Muscle of arm (tissue), 14 donors: ENCODE measurements at places on chromosomes 3 and 15.

DNA sequence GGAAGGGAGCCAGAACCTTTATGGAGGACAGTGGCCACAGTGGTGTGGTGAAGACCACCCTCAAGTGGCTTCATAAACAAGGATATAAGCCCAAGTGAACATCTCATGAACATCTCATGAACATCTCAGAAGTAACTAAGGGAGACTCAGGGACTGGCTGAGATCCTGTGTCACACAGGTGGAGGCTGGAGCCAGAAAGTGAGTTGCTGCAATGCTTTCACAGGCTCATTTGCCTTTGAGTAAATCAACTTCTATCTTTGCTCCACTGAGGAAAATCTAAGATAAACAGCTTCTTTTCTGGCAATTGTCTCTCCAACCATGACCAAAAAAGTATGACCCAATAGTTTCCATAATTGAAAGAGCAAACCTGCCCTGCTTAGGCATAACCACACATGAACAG is 152.9 kb downstream of the CADPS start:
- DNase-seq: no peak

- DNase-seq: no peak
Measured at GRCh38 chr15:63749330-63749942, 84.3 kb downstream of the HERC1 start.

DNA sequence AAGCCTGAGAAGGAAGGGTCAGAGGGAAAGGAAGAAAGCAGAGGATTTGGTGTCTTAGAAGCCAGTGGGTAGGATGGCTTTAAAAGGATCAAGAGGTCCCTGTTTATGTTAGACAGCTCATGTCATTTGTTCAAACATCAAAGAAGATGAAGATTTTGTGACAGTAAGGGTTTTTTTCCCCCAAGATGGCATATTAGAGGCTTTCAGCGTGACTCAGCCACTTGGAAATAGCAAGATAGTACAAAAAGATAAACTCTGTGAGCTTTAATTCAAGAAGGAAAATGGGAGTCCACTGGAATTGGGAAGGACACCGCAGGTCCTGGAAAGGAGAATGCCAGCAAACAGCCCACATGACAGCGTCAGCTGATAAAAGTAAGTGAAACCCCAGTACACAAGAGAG is 467.1 kb upstream of the THBS1 start:
- DNase-seq: no peak

- DNase-seq: no peak
Measured at GRCh38 chr15:57902155-57902554, 163.4 kb downstream of the ALDH1A2 start.

GRCh38 chr3:153045150-153045549 is 116.9 kb upstream of the RAP2B start:
- DNase-seq: no peak

DNA sequence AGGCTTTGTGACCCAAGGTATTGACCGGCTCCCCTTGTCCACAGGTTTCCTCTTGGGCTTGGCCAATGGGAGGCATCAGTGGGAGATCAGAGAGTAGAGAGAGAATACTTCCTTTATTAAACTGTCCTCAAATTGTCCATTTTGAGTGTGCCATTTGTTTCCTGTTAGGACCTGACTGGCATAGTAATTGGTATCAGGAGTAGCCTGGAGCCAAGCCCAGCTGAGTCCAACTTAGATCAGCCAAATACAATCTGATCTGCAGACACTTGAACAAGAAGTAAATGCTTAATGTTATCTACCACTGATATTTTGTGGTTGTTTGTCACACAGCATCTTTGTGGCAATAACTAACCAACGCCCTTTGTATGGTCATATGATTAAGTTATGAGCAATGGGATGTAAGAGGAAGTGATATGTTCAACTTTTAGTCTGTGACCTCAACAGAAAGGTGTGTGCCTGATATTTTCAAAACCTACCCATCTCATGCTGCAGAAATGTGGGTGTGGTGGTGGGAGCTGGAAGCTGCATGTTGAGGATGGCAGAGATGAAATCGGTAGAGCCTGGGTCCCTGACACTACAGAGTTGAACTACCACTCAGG is 13.3 kb downstream of the MYD88 start:
- DNase-seq: no peak

DNA sequence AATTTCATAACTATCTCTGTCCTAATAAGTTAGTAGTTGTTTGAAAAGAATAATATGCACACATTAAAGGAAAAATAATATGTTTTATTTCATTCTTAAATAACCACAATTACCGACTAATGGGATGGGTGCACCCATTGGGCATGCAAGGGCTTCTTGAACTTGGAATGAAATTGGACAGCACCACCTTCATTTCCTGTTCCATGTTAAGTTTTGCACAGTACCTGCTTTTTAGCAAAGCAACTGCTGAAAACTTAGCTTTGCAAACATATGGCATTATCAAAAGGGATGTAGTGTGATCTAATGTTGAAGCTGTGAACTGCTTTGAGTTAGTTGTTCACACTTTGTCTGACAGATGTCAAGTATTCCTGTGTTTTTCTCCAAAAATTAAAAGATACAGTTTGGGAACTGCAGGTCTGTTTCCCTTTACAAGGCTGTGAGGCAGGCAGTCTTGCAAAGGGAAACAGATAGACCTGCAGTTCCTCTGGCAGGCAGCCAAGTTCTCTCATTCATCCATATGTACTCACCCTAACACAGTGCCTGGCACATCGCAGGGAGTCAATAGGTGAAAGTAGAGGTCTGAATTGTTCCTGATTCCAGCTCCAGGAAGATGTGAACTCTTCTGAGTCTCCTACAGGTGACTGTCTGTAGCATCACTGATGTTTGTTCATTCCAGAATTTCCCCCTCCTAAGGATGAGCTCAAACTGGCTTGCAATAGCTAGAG is 64.3 kb upstream of the GOLGA8B start:
- no peak for DNase-seq

DNA sequence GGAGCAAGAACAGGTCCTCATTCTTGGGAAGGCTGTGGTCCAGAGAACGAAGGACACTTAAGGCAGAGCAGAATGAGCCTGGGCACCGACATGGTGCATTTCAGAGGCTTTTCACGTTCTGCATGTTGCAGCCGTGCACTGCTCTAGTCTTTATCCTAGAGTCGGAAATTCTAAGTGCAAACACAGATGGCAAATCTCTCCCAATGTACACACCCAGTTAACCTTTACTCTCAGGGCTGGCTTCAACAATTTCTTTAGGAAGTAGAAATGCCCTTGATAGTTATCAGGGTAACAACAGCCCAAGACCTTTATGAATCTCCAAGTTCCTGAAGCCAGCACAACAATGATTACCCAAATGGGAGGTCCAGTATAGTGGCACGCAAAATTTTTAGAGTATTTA is 39.1 kb upstream of the LRTM1 start:
- DNase-seq: no peak

- DNase-seq: no peak
Measured at GRCh38 chr3:151869181-151869580, 4.3 kb upstream of the SUCNR1 start.

- no peak for DNase-seq
Measured at GRCh38 chr3:22122567-22122966, 371.6 kb upstream of the ZNF385D start.

DNA sequence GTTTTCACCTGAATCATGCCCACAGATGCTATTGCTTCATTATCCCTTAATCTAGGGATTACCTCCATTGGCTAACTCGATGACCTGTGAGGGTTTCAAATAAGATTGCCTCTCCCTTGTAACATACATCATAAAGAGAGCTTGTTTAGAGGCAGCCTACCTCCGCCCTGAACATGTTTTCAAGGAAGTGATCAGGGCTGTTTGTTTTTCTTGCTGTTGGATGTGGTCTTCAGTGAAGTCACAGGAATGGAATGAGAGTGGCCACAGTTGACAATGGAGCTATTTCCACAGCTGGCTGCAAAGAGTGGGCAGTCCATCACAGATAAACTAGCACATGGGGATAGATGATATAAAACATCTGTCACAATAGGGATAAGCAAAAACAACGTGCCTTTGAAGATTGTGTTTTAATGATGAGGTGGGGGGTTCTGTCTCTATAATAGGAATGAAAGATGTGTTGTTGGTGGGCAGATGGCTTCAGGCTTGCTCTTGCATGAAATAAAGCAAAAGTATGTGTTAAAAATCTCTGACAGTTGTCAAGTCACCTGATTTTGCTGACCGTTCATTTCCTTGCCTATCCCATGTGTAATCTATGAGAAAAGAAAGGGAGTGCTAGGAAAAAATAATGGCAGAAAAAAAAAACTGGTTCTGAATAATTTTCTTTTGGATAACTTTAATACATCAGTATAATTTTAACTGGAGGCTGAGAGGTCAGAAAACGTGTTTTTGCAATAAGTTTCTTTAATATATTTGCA is 642.3 kb downstream of the RBMS3 start:
- DNase-seq: peak; percentile 66

DNA sequence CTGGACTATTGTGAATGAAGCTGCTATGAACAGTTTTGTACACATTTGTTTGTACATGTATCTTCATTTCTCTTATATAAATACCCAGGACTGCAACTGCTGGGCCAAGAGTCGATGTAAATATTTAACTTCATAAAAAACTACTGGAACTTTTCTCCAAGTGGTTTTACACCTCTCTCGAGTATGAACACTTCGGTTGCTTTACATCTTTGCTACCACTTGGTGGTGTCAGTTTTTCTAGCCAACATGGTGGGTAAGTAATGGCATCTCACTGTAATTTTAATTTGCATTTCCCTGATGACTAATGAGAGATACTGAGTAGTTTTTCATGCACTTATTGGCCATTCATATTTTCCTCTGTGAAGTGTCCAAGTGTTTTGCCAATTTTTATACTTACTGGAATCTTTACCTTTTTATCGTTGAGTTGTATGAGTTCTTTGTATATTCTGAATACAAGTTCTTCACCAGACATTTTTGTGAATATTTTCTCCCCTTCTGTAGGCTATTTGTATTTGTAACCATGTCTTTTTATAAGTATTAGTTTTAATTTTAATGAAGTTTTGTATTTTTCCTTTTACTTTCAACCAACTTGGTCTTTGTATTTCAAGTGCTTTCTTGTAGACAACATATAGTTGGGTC is 44.4 kb downstream of the PCOLCE2 start:
- DNase-seq: no peak

- DNase-seq: no peak
Measured at GRCh38 chr3:33879540-33879939, 81.1 kb downstream of the PDCD6IP start.

DNA sequence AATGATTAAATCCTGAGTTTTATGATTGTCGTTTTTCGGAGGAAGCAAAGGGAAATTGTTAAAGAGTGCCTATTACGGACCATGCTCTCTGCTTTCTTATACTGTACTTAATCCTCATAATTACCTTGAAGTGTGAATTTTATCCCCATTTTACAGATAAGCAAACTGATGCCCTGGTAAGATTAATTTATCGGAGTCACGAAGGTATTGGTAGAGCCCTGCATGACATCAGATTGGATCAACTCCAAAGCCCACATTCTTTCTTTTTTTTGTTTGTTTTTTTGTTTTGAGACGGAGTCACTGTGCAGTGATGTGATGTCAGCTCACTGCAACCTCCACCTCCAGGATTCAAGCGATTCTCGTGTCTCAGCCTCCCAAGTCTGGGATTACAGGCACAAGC is 1.6 kb upstream of the GNB4 start:
- peak; percentile 15 for DNase-seq
